Smooth muscle cell of the umbilical artery (primary cell): ENCODE measurements at places on chromosomes 4 and X. TPM values are rescaled to one million over a fixed set of nuclear protein-coding genes. Genes with fewer than 3 reads are reported as not detected.

UGT2B11 gene
- total RNA-seq = not detected in 2 replicates

PCDH19 gene
- total RNA-seq = 0.69 and 1.2 TPM in 2 replicates

LEF1 gene
- total RNA-seq = under 0.01 and 0.28 TPM in 2 replicates

MAGEB1 gene
- total RNA-seq = not detected in 2 replicates

P2RY10 gene
- total RNA-seq = not detected in 2 replicates

PARM1 gene
- 0.23 and 0.89 TPM in 2 replicates for total RNA-seq

MAGEB2 gene
- not detected in 2 replicates for total RNA-seq

GPR173 gene
- total RNA-seq = 2.4 and 8.4 TPM in 2 replicates

TBC1D25 gene
- 3.3 and 8.5 TPM in 2 replicates for total RNA-seq

GUCY2F gene
- total RNA-seq = 0.05 TPM in 1 of 2 replicates, not detected in the other

CT55 gene
- not detected in 2 replicates for total RNA-seq

WDR17 gene
- total RNA-seq = 2.0 and 2.7 TPM in 2 replicates

TMEM164 gene
- 44.2 and 94.1 TPM in 2 replicates for total RNA-seq

TLR10 gene
- not detected in 2 replicates for total RNA-seq

ADGRG4 gene
- total RNA-seq = not detected in 2 replicates

MAGEC3 gene
- not detected in 2 replicates for total RNA-seq

PCDH18 gene
- 9.7 and 30.0 TPM in 2 replicates for total RNA-seq

GRPR gene
- under 0.01 and 0.05 TPM in 2 replicates for total RNA-seq

HSPA4L gene
- total RNA-seq = 11.0 and 21.2 TPM in 2 replicates

MAGEA2B gene
- not detected in 2 replicates for total RNA-seq

CENPVL2 gene
- not detected in 2 replicates for total RNA-seq
